ENCODE measurements at places on chromosomes 7 and 10. TPM values are rescaled to one million over a fixed set of nuclear protein-coding genes. Genes with fewer than 3 reads are reported as not detected.

DNA sequence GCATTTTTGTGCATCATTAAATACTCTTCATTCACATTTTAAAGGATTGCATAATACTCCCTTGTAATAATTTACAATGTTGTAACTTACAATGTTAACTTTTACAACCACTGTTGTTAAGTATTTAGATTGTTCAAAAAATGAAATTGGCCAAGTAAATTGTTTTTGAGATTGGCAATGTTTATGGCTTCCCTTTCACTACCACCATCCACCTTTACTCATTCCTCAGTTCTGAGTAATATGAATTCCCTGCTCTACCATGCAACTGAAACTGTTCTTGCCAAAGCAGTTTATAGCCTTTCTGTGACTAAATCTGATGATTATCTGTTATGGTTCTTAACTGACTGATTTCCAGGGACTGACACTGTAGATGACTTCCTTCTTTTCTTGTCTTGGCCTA, 80.5 kb upstream of the TMEM106B start:
- no peak for DNase-seq

DNA sequence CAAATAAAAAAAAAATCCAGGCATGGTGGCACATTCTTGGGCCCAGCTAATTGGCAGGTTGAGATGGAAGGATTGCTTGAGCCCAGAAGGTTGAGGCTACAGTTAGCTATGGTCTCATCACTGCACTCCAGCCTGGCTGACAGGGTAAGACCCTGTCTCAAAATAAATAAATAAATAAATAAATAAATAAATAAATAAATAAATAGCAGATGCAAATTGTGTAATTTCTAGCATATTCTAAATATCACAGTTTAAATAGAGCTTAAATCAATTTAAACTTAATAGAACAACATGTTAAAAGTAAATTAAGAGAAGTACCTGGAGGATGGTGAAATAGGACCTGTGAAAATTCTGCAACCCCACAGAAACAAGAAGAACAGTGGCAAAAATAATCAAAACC, 290.5 kb downstream of the TFEC start:
- no peak for DNase-seq

- DNase-seq: no peak
Observed at GRCh38 chr10:103855852-103856796, 748 bp upstream of the SH3PXD2A start.

GRCh38 chr10:26534384-26534783, 96.2 kb downstream of the APBB1IP start:
- peak; percentile 62 for DNase-seq

- DNase-seq: no peak
Observed at GRCh38 chr10:77226452-77226851, 411.2 kb downstream of the KCNMA1 start.

DNA sequence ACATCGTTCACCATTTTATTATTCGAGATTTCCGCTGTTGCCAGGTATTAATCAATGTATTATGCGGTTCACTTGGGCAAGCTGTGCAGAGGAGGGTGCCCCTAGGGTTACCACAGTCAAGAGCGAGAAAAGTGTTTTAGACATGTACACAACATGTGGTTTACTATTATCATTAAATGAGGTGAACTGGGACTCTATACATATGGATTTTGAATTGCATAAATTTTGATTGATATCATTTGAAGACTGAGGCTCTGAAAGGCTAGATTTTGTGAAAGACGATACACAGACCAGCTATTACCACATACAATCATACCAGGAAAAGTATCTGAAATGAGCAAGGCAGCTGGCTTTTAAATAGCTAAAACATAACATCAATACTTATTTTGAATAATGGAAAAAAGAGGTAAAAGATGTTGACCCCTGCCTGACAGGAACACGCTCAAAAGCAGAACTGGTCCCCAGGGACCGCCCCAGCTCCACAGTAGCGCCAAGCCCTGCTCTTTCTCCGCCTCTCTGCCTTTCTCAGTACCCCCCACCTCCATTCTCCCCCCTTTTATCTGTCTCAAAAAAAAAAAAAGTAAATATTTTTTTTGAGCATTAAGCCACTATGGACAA, 413.4 kb upstream of the MKI67 start:
- no peak for DNase-seq

DNA sequence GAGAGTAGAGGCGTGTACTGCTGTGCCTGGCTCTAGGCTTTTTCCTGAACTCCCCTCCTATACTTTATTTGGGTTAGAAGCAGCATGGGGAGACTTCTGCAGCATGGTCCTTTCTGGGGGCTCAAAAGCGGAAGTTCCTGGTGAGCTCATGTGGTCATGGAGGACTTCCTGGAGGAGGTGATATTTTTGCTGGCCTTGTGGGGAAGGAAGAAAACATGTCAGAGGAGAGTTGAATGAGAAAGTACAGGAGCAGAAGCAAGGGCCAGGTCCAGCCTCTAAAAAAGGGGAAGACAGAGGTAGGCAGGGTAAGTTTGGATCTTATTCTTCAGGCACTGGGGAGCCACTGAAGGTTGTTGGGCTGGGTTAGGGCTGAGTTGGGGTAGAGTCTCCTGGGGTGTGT, 45.5 kb downstream of the CASTOR2 start:
- no peak for DNase-seq

- DNase-seq: peak; percentile 20
Observed at GRCh38 chr7:69564454-69565417, 33.5 kb upstream of the AUTS2 start.

- no peak for DNase-seq
Observed at GRCh38 chr10:45557275-45557905, 115.2 kb downstream of the ZFAND4 start.

DNA sequence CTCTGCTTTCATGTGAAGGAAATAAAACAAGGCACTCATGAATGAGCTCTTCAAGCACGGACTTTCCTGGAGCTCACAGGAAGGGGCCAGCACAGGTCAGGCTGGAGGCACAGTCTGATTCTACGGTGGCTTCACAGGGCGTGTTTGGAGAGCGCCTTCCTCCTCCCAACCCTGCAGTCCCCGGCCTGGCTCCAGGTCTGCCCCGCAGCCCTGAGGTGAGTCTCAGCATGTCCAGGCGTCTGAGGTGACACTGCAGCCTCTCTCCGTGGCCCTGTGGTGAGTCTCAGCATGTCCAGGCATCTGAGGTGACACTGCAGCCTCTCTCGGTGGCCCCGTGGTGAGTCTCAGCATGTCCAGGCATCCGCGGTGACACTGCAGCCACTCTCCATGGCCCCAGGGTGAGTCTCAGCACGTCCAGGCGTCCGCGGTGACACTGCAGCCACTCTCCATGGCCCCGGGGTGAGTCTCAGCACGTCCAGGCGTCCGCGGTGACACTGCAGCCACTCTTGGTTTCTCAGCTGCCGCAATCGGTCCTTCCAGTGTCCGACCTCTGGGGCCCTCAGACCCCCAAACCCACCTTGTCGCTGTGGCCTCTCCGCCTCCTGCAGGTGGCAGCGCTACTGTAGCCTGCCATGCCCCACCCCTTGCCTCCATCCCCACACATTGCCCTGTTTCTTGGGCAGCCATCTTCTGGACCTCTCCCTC, 381.7 kb downstream of the DNAJB6 start:
- DNase-seq: no peak

DNA sequence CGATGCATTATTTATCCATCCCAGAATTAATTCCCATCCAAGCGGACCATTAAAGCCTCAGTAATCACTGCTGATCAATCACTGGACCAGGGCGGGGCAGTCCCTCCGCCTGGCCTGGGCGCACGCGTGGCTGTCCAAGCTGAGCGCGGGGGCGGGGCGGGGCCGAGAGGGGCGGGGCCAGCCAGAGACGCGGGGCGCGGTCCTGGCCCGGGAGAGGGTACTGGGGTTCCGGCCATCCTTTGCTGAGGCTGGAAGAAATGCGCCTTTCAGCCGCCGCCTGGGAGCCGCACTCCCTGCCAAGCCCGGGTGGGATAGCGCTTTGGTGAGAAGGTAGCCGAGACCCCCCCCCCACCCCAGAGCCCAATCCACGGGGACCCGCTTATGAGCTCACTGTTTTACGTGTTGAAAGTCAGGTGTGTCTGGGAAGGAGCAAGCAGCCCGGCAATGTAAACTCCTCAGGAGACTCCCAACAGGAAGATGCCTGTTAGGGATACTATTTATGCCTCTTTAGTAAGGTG, at the start of gene ARHGAP22:
ARHGAP22 (minus strand) TSS at position 83 of the 518 bp plus-strand sequence. CDS start 277 bp downstream, outside the sequence.
- peak; percentile 48 for DNase-seq

- DNase-seq: no peak
Observed at GRCh38 chr7:136275794-136276193, 298.6 kb upstream of the MTPN start.

GRCh38 chr10:132363376-132363775, 31.4 kb downstream of the LRRC27 start:
- DNase-seq: no peak

- no peak for DNase-seq
Observed at GRCh38 chr10:26408858-26409494, 29.2 kb upstream of the APBB1IP start.

- no peak for DNase-seq
Observed at GRCh38 chr7:129161524-129162225, 17.2 kb downstream of the TSPAN33 start.

- DNase-seq: no peak
Observed at GRCh38 chr10:80079312-80079719, 851 bp downstream of the TMEM254 start.

- DNase-seq: no peak
Observed at GRCh38 chr10:46064269-46064817, 18.3 kb upstream of the MSMB start.

- peak; percentile 90 for DNase-seq
Observed at GRCh38 chr10:86971232-86971991, 3.1 kb downstream of the ADIRF start.

DNA sequence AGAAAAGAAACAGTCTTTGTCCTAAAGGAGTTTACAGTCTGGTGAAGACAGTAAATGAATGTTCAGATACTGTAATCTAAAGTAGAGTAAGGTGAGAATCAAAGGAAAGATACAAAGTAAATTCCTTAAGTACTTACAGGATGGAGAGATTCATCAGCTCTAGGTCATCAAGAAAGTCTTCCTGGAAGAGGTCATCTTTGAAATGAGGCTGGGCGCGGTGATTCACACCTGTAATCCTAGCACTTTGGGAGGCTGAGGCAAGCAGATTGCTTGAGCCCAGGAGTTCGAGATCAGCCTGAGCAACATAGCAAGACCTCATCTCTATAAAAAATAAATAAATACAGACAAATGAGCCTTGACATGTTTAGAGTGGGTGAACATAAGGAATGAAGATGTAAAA, 18.3 kb downstream of the FHIP2A start:
- no peak for DNase-seq

GRCh38 chr10:72220637-72221036, 4.6 kb upstream of the ASCC1 start:
- DNase-seq: no peak

- DNase-seq: no peak
Observed at GRCh38 chr7:21377545-21377944, 50.3 kb upstream of the SP4 start.

- no peak for DNase-seq
Observed at GRCh38 chr7:157539521-157539920, 202.7 kb downstream of the DNAJB6 start.

DNA sequence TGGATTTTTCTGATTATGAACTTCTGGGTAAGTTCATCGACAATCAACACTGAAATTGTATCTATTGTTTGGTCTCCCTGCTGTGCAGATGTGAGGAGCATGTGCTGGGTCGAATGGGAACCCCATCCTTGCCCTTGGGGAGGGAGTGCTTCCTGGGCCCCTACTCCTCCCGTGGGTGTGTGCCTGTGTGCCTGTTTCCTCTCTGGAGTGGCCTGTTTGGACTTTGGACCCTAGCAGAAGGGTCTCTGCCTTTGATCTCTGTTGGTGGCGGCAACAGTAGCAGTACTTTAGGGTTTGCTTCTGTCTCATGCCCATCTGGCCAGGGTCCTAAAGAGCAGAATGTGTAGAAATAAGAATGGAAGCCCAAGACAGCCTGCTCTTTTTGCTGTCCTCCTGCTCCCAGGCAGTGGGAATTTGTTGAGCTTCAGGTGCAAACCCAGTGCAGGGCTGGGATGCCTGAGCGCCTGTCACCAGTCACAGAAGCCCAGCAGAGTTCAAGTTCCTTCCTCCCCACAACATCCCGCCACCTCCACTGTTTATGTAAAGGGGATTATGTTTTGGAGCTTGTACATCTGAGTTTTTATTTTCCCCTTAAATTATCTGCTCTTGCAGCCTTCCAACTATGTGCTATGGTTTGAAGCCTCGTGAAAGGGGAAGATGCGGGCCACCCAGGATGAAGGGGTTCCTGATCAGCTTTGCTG, 1.5 kb upstream of the TACR2 start:
- no peak for DNase-seq

DNA sequence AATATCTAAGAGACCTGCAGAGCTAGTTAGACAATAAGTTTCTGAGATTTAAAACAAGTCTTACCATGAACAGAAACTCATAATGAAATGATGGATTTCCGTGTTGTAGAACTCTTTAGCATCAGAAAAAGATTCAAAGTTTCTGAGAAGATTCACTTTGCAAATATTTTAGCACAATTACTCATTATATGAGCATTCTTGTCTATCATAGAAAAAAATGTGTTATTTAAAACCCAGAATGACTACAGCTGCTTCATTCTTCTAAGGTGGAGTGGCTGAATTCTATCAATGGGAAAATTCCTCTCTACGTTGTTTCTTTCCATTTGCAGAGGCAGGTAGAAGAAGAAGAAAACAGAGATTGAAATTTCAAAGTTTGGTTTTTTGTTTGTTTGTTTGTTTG, 21.0 kb upstream of the RALA start:
- no peak for DNase-seq

GRCh38 chr7:97844036-97844435, 28.2 kb downstream of the ASNS start:
- no peak for DNase-seq

DNA sequence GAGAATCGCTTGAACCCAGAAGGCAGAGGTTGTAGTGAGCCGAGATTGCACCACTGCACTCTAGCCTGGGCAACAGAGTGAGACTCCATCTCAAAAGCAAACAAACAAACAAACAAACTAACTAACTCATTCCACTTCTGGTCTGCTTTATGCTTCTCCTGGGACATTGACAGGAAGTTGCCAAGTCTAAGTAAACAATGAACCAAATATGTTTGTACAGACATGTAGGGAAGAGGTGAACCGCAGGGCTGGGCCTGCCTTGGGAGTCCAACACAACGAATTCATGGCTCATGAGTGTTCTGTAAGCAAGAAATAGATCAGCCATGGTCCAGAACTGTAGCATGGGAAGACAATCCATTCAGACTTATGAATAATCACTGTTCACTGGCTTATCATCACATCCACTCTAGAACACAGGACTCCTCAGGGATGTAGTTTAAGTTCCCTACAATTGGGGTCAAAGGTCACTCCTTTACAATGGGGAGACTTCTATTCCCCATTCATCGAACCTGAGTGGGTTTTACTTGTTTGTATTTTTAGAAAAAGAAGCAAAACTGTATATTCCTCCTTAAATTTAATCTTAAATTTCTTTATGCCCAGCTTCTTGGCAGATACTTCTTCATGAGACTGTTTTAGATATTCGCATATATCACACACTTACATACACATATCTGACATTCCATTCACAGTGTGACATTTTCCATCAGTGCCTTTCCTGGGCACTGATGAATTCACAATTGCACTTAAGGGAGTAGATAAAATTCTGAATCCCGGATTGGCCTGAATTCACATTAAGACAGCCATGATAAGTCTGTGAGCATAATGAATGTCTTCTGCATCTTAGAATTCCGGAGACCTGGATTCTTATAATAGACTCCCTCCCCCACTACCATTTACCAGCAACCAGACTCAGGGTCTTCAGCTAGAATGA, 159.1 kb upstream of the EEPD1 start:
- DNase-seq: no peak

PAX4 gene
- 0.55 TPM for total RNA-seq

CALD1 gene
- 135 TPM for total RNA-seq

SFRP4 gene
- total RNA-seq: 9.0 TPM

PGAM2 gene
- 139 TPM for total RNA-seq

DDX21 gene
- total RNA-seq: 51.3 TPM

WAPL gene
- 89.8 TPM for total RNA-seq

TMEM130 gene
- 106 TPM for total RNA-seq

ANKRD61 gene
- total RNA-seq: 8.4 TPM

DGKI gene
- 4.3 TPM for total RNA-seq

CCDC146 gene
- 35.7 TPM for total RNA-seq
